ENCODE measurements at places on chromosomes 12 and 14.

DNA sequence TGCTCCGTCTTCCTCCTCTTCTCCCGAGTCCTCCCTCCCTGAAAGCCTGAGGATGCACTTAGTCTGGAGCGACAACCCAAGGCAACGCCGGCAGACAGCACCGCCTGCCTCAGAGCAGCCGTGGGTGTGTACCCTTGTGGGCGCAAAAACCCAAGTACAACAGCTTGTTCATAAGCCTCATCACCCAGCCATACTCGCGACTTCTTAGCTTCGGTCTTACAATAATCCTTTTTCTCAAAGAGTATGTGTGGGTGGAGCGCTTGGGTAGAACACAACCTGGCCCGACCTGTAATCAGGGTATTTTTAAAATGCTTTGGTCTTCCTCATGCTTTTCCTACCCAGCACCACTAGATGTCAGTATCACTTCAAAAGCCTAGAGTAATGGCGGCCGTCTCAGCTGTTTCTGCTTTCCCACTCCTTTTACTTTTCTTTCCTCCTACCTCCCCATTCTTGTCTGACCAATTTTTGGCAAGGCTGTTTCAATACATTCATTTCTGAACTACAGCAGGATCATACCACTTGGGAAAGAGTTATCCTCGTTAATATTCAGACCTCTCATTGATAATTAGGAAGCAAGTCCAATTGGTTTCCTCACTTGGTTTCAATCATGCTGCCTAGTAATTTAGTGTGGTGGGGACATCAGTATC, 198.9 kb downstream of the EPS8 start:
- DNase-seq = peak; percentile 27

GRCh38 chr14:54435500-54435981, 5.6 kb downstream of the CNIH1 start:
- no peak for DNase-seq

DNA sequence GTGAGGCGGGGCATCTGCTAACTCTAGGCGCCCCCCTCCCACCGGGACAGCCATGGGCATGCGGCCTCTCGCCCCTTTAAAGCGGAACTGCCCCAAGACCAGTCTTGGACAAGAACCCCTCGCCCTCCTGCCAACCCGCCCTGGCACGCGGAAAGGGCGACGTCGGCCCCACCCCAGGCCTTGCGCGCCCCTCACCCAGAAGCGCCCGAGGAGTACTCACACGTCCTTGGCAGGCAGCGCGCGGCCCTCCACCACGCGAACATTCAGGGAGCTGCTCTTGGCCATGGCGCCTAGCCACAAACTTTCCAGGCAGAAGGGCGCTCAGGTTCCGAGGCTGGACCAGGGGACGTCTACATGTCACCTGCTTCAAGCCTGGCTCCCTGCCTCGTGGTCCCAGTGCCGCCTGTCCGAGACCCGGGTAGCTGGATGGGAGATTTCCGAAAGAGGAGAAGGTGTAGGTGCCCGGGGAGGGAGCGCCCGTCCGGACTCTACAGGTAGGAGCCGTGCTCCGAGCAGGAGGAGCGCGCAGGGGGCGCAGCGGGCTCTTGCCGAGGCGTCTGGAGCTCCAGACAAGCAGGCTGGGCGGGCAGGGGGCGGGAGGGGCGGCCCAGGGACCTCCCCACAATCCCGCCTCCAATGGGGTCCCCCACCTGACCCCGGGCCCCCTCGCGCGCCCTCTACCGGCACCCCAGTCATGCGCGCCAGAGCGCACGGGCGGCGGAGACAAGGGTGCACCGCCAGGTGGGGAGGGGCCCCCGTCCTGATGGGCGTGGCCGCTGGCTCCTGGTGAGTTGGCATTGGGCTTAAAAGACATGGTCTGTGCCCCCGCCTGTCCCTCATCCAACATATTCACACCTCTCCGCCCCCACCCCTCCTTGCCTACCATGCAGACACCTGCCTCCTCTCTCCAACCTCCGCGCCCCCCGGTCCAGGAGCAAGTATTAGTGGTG, at the start of gene RASAL1:
Gene RASAL1, minus strand, starts transcription at position 584 of the 950 bp plus-strand sequence. Its CDS starts 299 bp downstream, at position 285.
- DNase-seq = no peak

GRCh38 chr12:25694072-25694471, 141.0 kb upstream of the LMNTD1 start:
- peak; percentile 8 for DNase-seq

DNA sequence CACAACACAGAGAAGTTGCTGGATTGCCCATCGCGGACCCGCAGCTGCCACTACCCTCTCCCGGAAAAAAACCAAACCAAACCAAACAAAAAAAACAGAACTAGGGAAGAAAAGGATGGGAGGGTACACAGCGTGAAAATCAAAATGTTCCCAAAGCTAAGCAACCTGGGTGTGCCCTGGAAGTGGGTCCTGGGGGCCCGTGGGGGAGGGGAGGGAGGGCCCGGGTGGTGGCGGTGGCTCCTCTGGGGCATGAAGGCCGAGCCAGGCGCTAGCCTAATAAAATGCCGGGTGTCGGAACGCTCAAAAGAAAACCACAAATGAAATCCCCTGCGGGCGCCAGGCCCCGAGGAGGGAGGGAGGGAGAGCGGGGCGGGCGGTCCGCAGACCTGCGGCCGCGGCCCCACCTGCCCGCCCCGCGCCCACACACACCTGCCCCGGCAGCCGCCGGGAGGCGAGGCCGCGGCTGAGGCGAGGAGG, 787 bp downstream of the HECTD4 start:
- DNase-seq = no peak
